Neural crest cell (in vitro differentiated cells): ENCODE measurements at places on chromosomes 16 and 17.

- DNase-seq, result no peak
Measured at GRCh38 chr16:83689385-83689831, 118.4 kb upstream of the HSBP1 start.

DNA sequence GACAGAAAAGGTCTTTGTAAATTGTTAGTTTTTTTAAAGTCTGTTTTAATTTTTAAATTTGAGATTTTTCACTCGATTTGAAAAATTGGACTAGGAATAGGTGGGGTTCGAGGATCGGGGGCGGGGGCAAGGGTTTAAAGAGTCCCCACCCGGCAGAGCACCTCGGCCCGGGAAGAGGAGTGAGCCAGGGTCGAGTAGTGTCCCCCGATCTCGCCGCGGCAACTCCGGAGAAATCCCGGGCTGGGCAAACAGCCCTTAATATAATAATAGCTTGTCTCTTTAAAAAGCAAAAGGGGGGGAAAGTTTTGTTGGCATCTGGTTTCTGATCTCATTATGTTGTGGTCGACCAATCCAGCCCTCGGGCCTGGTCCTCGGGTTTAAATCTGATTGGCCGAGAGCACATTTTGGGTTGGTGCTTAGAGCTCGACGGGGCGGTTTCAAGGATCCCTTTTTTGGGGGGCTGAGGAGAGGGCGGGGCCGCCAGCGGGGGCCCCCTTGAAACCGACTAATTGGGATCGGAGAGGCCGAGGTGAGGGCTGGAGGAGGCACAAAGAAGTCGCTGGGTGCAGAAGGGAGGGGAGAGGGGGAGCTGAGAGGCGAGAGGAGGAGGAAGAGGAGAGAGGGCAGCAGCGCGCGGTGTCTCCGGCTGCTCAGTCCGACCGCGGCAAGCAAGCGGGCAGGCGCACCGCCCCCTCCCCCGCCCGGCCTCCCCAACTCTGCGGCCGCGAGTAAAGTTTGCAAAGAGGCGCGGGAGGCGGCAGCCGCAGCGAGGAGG lies at the start of gene FZD2:
TSS of gene FZD2 (plus strand) at position 653 of the 775 bp plus-strand sequence. CDS start 205 bp downstream, outside the sequence.
- DNase-seq, result peak; percentile 91

GRCh38 chr17:77555121-77555591 lies 403.3 kb upstream of the TNRC6C start:
- DNase-seq, result no peak

DNA sequence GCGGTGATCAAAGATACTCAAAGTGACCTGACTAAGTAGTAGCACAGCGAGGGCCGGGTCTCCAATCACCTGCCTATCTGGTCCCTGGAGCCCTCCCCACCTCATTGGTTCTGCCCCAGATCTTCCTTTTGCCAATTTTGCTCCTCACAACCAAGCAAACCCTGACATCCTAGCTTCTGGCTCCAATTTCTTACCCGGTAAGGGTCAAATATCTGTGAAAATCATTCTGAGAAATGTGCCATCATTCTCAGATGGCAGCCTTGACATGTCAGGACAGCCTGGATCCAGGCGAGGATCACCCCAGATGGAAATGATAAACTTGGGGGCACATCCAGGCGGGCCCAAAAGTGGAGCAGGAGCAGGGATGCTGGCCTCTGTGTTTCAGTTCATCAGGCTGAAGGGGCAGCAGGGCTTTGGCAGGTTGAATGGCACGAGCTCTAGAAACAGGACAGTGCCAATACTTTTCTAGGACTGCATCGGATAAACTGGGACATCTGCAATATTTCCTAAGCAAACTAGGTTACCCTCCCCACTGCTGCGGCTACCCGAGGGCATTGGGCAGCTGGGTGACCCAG lies 83.9 kb downstream of the SHISA6 start:
- no peak for DNase-seq

- DNase-seq, result no peak
Measured at GRCh38 chr17:48835971-48836370, 5.1 kb downstream of the CALCOCO2 start.

DNA sequence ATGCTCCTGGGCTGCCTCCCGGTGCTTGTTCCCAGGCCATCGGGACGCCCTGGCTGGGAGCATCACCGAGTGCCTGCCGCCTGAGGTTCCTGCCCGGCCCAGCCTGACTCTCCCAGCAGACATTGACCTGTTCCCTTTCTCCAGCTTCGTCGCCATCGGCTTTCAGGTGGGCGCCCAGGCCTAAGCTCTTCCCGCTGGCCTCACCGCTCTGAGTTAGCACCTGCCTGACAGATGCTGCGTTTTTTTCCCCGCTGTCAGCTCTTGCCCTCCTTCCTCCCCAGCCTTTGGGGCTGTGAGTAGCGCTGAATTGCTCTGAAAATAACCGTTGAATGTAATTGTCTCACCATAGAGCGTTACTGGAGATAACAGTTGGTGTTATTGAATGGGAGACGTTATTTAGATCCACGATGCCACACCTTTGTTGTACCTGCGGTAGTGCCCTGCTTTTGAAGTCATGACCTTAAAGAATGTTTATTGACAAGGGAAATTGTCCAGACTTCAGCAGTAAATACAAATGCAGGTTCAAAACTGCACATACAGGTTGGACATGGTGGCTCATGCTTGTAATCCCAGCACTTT lies 21.3 kb upstream of the SMIM5 start:
- no peak for DNase-seq

DNA sequence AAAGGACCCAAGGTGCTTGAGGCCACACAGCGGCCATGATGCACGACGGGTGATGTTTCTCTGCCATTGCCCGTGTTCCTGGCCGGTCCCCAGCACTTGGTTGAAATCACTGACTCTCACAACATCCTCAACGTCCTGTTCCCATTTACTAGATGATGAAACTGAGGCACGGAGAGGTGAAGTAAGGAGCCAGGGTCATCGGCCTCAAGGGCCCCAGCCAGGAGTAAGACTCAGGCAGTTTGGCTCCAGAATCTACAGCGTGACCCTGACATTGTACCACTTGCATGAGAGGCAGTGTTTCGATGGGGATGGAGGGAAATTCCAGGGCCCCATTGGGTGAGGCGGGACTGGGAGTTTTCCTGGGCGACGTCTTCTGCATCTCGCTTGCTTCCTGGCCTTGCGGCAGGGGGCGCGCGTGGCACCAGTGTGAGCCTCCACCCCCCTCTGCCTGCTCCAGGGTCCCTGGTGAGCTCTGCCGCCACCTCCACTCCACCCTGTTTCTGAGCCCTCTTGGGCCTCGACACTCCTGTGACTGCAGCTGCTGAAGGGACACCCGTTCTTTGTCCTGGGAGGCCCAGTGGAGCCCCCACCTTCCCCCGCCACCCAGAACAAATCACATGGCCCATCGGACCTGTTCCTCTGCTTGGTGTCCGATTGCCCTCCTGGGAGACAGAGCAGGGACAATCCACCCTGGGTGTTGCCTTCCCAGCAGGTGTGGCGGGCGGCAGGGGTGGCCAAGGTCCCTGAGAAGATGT lies 133.0 kb upstream of the GSE1 start:
- DNase-seq, result peak; percentile 26

GRCh38 chr17:40538936-40539705 lies 26.2 kb downstream of the CCR7 start:
- no peak for DNase-seq

- no peak for DNase-seq
Measured at GRCh38 chr16:7979448-7980132, 610.7 kb downstream of the TMEM114 start.

DNA sequence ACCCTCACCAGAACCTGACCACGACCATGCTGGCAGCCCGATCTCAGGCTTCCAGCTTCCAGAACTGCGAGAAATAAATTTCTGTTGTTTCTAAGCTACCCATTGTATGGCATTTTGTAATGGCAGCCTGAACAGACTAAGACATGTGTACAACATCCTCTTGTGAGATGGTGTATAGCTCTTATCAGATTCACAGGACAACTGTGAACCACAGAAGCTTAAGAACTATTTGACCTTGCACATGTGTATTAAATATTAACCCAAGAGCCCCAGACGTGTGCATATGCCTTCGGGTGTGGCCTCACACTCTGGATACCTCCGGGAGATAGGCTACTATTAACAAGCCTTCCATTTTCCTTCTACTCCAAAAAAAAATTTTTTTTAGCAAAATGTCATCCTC lies 248.9 kb downstream of the SLC39A11 start:
- DNase-seq, result no peak

DNA sequence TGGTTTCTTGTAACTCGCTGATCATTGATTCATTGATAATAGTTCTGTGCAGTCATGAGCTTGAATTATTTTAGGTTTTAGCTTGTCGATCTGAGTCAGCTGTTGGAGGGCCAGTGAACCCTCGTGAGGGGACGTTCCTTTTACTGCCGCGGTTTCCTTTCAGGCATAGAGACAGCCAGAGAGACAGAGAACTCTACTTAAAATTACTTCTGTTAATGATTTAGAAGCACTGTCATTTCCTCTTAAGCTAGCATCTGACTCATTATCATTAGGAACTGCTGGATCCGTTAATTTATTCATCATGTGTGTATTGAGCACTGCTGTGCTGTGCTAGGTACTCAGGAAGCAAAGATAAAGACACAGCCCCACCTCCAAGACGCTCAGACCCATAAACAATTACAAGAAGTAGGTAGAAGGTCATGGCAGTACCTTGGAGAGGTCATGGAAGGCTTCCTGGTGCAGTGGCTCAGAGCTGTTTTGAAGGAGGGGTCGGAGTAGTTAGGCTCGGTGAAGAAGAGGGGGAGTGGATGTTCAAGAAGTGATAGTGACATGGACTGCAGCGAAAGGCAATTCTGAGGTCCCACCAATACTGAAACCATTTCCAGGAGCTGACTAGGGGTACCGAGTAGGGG lies 3.3 kb downstream of the PGS1 start:
- DNase-seq, result no peak

- DNase-seq, result peak; percentile 59
Measured at GRCh38 chr17:4565209-4566141, 5.1 kb upstream of the GGT6 start.

DNA sequence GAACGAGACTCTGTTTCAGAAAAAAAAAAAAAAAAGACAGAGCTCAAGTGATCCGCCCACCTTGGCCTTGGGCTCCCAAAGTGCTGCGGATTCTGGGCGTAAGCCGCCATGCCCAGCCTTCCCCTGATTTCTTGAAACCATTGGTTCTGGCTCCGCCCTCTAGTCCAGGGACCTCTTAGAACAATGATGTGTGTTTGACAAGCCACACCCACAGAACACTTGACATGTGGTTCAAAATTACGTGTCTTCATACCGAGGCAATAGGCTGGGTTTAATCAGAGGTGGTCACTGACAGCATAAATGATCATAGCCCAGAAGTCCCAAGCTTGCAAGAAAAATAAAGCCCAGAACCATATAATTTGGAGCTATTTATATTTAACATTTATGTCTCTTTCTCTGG lies 23.0 kb downstream of the KNOP1 start:
- DNase-seq, result no peak

- DNase-seq, result no peak
Measured at GRCh38 chr17:27494192-27495091, 38.2 kb downstream of the KSR1 start.
